ENCODE measurements at places on chromosomes 3 and 15. TPM values are rescaled to one million over a fixed set of nuclear protein-coding genes. Genes with fewer than 3 reads are reported as not detected.

DNA sequence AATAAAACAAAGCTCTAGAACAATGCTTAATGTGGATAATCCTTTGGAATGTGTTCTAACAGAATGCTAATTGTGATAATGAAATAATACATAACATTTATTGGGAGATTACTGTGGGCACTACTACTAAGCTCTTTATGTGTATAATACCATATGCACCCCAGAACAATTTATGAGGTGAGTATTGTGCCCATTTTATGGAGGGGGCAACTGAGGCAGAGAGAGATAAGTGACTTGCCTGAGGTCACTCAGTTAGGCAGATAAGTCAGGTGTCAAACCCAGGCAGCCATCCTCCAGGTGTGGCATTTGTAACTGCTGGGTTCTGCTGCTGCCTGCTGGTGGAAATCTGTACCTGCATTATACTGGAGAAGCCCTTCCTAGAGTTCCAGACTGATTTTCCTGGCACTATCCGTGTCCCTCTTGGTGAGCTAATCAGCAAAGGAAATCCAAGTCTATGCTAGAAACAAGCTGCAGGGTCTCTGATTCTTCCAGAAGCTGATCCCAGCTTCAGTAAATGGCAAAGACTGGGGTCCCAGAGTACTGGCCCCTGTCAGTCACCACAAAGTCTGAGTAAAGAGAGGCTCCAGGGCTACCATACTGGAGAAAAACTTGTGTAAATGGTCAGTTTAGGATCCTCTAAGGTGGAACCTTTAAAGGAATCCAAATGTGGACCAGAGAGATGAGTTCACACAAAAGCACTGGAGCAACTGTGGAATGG, 22.6 kb upstream of the RBP1 start:
- DNase-seq = peak; percentile 45

DNA sequence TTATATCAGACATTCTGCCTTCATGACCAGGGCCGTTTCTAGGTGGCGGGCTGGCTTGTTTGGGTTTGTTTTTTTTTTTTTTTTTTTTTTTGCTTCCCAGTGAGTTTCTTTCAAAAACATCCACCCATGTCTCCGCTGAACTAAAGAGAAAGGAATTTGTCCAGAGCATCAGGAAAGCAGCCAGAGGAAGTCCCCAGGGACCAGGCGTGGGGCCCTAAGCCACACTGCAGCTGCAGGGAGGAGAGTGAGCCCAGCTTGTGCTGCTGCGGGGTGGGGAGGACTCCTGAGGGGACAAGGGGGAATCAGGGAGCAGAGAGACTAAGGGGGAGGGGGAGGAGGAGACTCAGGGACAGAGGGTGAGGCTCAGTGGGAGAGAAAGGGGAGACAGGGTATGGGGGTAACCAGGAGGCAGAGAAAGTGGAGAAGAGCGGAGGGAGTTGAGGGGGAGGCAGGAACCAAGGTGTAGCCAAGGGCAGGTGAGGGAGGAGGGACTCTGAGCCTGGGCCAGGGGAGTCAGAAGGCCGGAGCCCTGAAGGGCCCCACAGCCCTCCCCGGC, 49.5 kb downstream of the CYP11A1 start:
- no peak for DNase-seq

DNA sequence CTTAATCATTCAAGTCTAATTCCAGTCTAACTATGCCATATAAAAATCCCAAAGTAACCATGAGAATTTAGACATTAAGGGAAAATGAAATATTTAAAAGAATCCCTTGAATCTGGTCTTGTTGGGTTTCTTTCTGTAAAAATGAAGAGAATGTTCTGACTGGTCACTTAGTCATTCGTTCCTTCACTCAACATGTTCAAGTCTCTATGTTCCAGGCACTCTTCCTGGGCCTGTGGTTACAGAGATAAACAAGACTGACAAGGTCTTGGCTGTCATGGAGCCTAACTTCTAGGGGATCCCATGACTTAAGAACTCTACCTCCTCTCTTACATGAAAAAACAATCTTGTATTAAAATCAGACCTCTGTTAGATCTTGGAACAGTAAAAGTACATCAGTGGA, 638.6 kb upstream of the TBL1XR1 start:
- peak; percentile 85 for DNase-seq

SOX14 gene
- not detected for total RNA-seq

CGNL1 gene
- total RNA-seq = 1.2 TPM

PIF1 gene
- 0.83 TPM for total RNA-seq

EIF3J gene
- 30.5 TPM for total RNA-seq

All from mammary epithelial cell (primary cell).